ENCODE measurements at places on chromosomes 16 and 17.

- DNase-seq, result no peak
Measured at GRCh38 chr17:32912218-32912897, 15.6 kb upstream of the TMEM98 start.

DNA sequence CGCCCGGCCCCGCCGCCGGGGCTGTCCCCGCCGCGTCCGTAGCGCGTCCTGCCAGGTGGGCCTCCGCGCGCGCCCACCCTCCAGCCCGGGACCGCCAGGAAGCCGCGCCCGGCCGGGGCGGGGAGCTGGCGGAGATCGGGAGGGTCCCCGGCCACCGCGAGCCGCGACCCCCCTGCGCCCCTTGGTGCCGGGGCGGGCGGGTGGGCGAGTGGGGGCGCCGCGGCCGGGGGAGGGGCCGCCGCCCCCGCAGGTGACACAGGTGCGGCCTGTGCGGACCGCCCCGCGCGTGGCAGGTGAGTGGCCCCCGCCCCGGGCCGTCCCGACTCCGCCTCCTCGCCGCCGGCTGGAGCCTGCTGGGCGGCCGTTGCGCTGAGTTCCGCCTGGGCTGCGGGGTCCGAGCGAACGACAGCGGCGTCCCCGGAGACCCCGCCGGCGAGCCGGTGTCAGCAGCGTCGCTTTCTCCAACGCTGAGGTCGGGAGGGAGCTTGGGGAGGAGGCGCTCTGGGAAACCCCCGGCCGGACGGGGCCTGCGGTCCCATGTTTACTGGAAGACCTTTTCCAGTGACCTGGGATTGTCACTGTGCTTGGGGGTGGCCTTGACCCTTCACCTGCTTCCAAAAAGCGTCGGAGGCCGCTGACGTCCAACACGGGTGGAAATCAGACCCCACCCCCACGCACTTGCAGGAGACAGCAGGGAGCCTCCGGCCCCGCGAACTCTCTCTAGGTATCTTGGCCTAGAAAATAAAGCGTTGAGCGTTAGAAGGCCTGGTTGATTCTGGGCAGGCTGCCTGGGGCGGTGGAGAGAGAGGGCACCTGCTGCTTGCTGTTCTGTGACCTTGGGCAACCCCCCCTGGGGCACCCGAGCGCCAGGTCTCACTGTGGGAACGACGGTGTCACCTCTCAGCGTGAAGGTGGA lies 542 bp downstream of the KLHL36 start:
- DNase-seq, result no peak

DNA sequence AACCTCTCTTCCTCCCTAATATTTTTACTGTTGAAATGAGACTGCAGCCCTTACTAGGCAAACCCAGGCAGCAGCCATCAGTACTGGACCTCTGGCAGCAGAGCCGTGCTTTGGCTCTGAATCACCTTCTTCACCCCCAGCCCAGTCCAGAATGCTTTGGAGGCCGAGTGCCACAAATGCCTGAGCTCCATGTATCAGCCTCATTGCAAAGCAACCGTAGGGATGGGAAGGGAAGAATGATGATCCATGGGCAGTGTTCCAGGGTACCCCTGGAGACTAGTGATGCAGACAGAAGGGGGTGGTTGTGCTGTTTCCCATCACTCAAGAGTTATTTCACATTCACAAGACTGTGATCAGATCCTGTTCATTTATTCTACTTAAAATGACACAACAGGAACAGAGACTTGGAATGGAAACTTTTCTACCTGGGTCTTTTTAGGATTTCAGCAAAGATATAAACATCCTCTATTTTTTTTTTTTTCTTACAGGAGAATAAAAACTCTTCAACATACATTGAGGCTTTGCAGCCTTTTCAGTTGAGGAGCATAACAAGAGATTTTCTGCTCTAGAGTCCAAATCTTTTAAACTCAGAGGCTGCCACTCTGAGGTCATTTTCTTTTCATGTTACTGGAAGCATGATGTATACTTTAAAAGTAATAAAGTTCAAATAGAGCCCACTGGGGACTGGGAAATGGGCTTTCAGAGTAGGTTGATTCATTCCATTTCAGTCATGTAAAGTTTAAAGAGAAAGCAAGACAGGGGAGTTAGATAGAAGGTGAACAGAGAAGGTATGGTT lies 138.3 kb downstream of the KCNJ2 start:
- DNase-seq, result no peak

DNA sequence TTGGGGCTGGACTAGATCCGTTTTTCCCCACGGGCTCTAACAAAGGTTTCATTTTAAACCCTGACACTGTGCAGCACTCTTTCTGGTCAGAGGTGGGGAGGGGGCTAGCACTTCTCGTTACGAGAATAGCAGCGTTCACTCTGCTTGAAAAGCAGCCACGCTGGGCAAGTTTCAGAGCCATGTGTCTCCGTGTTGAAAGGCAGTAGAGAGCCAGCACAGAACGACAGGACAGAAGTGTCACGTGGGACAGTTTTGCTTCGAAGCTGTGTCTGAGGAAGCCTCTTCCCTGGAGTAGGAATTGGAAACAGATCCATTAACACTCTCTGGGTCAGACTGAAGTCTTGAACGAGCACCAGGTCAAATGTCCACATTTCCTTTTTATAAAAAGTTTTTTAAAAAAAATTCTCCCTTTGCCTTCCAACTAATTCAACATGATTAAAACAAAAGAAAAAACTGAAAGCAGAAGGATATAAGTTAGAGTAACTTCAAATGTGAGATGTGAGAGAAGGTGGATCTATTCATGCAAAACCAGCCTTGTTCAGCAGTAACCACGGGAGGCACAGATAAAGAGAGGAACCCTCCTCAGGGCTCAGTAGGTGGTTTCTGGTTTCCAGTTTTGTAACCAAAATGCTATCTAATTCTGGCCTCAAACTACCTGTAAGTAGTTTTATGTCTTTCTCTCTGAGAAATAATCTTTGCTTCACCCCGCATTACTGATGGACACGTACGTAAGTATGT lies 65.0 kb downstream of the SMG6 start:
- no peak for DNase-seq

GRCh38 chr16:85898521-85899442 lies at the start of gene IRF8:
Gene IRF8 (plus strand): TSS chr16:85899162. CDS start chr16:85903016, 3,854 bp downstream.
- peak; percentile 64 for DNase-seq

DNA sequence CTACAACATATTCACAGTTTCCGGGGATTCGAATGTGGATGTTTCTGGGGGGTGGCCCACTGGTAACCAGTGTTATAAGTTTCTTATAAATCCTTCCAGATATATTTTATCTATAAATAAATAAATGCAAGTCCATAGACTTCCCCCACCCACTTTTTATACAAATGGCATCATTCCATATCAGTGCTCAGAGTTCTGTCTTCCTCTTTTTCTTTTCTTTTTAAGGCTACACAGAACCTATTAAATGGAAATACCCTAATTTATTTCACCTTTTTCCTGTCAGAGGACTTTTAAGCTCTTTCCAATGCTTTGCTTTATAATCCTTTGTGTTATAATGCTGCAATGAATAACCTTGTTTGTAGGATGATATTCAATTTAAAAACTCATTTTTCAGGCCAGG lies 3.8 kb downstream of the LGALS9 start:
- no peak for DNase-seq

DNA sequence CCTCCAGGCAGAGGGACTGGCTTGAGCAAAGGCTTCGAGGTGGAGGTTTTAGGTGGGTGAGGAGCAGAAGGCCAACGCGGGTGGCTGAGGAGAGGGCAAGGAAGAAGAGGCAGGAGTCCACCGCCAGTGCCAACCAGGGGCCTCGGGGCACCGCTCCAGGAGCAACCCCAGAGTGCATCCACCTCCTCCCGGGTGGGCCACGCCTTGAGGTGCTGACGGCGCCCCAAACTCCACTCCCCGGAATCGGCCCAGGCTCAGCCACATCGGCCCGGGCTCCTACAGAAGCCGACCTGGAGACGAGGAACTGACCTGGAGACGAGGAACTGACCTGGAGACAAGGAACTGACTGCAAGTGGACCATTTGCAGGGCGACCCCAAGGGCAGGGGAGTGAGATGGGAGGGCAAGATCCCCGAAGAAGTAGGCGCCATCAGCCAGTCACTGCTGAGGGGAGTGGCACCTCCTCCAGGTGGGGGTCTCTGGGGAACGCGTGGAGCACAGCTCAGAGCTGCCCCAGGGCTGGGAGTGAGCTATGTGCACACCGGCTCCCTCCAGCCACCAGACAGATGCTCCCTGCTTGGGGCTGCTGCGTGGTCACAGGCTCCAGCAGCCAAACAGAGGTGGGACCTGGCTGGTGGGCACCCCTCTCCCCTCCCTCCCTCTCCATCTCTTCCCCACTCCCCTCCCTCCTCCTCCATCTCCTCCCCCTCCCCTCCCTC lies 29.2 kb upstream of the CBFA2T3 start:
- no peak for DNase-seq

GRCh38 chr16:81276323-81276722 lies 37.8 kb downstream of the BCO1 start:
- no peak for DNase-seq

GRCh38 chr17:67212714-67213417 lies 32.1 kb downstream of the HELZ start:
- no peak for DNase-seq

GRCh38 chr16:59259074-59259949 lies 525.2 kb upstream of the GOT2 start:
- no peak for DNase-seq

- no peak for DNase-seq
Measured at GRCh38 chr17:8913091-8913490, 45.6 kb upstream of the PIK3R6 start.

GRCh38 chr17:50689251-50689650 lies 18.5 kb downstream of the ANKRD40 start:
- DNase-seq, result no peak

GRCh38 chr16:70250748-70251628 lies 752 bp downstream of the EXOSC6 start:
- peak; percentile 21 for DNase-seq

GRCh38 chr17:58270476-58271215 lies 10.1 kb downstream of the MPO start:
- DNase-seq, result no peak

DNA sequence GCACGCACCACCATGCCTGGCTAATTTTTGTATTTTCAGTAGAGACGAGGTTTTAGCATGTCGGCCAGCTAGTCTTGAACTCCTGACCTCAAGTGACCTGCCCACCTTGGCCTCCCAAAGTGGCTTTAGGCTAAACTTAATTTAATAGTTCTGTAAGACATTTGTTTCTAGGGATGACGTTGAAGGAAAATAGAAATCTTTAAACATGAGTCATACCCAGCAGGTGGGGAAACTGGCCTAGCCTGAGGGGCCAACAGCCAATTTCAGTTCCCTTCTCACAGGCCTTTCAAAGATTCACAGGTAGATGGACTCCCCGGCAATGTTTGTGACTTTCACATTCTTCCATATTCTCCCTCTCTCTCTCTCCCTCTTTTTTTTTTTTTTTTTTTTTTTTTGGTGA lies 18.1 kb upstream of the ITPRIPL2 start:
- no peak for DNase-seq

GRCh38 chr16:67327743-67328142 lies 1.1 kb downstream of the LRRC36 start:
- no peak for DNase-seq

DNA sequence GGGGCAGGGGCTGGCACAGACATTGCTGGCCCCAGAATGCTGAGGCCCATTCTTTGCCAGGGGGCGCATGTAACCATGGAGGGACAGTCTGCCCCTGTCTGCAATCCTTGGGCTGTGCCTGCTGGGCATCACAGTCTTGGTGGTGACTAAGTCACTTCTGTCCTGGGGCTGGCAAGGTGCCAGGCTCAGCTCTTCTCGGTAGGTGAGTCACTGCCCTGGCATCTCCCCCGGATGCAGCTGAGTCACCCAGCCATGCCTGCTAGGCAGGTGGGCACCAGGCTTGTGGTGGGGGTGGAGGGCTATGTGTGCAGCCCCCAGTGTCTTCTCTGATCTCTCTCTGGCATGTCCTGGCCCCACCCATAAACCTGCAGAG lies 5.6 kb downstream of the RARA start:
- peak; percentile 89 for DNase-seq

DNA sequence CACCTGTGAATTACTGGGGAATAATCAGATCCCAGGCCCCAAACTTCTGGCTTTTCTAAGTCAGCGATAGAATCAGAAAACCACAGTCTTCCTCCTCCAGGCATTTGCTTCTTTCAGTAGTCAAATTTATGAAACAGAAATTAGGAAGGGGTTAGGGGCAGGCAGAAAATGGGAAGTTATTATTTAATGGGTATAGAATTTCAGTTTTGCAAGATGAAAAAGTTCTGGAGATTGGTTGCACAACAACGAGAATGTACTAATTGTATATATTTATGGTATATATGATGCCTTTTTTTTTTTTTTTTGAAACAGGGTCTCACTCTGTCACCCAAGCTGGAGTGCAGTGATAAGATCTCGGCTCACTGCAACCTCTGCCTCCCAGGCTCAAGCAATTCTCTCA lies 23.5 kb downstream of the ORC6 start:
- no peak for DNase-seq

- no peak for DNase-seq
Measured at GRCh38 chr17:29124925-29125273, 55.3 kb downstream of the MYO18A start.

GRCh38 chr16:29985271-29985811 lies 10.1 kb downstream of the HIRIP3 start:
- no peak for DNase-seq

DNA sequence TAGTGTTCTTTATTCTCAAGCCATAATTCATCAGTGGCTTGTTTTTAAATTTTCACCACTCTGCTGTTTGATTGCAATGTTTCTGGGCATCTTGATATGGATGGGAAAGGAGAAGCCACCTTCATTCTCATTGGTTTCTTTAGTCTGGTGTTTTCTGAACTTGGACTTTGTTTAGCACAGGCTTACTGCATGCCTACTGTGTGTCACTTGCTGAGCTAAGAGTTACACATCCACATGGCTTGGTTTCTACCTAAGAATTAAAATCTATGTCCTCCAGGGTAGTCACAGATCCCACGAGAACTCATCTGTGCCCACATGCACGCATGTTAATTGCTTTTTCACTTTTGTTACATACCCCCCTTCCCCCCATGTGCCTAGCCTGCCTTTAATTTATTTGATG lies 4.6 kb downstream of the CMIP start:
- no peak for DNase-seq
